Thyroid gland (tissue), 4 donors: ENCODE measurements at places on chromosomes 2 and 18.
A peak's percentile ranks its signal among the peaks of the same experiment; 100 is the strongest.

DNA sequence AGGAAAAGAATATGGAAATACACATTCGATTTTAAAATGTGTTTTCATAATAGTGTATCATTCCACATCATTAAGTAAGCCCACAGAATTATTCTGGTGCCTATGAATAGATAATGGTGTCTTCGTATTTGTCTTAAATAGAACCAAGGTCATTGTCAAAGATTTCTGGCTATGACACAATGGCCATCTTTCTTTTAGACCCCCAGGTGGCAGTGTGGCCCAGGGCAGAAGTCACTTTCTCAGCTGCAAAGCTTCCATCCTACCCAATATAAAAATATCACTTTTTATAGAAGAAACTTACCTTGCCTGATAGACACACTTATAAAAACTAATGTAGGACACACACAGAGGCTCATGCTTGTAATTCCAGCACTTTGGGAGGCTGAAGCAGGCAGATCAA is 57.5 kb downstream of the ZRANB3 start:
- DNase-seq: peak; percentile 15

- DNase-seq: no peak
These were observed 16.7 kb downstream of the IL1R1 start for GRCh38 chr2:102159295-102159694.

- peak; percentile 48 for DNase-seq
These were observed 57.8 kb upstream of the ID2 start for GRCh38 chr2:8623958-8624591.

- DNase-seq: no peak
These were observed 179.7 kb downstream of the ANAPC1 start for GRCh38 chr2:111704246-111704645.

DNA sequence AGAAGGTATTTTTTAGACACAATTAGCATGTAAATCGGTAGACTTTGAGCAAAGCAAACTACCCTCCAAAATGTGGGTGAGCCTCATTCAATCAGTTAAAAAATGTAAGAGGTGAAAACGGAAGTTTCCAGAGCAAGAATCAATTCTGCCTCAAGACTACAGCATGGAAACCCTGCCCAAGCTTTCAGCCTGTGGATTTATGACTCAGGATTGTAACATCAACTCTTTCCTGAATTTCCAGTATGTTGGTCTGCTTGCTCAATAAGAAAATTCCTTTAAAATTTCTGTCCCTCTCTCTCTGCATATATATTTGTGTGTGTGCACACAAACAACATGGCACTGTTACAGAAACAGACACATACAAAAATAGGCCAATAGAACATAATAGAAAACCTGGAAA is 228.6 kb upstream of the DOK6 start:
- DNase-seq: no peak

DNA sequence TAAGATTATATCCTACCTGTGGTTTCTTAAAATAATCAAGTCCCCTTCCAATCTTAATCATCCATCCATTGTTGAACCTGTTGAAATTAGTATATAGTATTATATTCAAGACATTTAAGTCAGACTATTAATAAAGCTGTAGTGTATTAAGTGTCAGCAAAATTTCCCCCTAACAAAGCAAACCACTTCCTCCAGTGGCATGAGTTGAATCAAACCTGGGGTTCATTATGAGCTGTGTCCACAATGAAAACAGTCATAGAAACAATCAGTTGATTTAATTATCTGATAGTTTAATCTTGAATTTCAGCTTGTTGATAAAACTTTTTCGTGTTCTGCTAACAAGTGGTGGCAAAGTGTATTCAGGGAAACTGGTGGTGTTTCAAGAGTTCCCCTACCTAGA is 11.3 kb downstream of the MITD1 start:
- DNase-seq: no peak

DNA sequence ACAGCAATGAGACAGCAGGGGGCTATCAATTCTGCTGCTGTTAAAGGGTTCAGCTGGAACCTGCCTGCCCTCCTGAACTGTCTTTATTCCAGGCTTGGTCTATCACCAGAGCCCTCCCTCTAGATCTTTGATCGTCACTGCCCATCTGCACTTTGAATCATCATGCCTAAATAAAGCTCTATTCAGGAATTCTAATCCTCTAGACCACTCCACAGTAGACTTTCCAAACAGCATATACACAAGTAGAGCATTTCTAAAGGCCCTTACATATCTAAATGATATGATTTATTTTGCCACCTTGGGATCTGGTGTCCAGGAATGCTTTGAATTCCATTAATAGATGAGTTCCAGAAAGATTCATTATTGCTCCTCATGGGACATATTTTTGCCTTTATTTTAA is 542.1 kb upstream of the SYT4 start:
- DNase-seq: no peak

DNA sequence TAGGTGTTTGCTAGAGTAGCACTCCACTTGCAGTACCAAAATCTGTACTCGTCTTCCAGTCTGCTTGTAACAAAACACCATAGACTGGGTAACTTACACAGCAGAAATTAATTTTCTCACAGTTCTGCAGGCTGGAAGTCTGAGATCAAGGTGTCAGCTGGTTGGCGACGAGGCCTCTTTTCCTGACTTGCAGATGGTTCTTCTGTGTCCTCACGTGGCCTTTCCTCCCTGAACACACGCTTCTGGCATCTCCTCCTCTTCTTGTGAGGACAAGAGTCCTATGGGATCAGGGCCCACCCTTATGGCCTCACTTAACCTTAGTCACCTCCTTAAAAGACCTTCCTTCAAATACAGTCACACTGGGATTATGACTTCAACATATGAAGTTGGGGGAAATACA is 493.5 kb upstream of the MYT1L start:
- DNase-seq: no peak

DNA sequence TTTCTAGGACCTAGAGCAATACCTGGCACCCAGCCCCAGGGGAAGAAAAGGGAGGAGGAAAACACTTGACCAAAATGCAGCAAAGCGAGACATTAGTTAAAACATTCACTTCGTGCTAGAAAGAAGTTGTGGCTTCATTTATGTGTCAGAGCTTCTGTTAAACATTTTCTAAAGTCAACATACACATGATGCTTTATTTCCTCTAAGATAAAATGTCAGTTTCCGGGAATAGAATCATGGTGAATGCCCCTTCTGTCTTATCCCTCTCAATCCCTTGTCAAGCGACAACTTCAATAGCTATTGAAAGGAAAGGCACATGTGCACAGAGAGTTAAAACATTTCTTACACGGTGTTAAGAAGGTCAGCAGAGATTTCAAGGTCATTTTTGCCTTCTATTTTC is 404.6 kb upstream of the CWC22 start:
- DNase-seq: peak; percentile 16

GRCh38 chr2:38522754-38523349 is 79.9 kb downstream of the HNRNPLL start:
- DNase-seq: peak; percentile 58

DNA sequence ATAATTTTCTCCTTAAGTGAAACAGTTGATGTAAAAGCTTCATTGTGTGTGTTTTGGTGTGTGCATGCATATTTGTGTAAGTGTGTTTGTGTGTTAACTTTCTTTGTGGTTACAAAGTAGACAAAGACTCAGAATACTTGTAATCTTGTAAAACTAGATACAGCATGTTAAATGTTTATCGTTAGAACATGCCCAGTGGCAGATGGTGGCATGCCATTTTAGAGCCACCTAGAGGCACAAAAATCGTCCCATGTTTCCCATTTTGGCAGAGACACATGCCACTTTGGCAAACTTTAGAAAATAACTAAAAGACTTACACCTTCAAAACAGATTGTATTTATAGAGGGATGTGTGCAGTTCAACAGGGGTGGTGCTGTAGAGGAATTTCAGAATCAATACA is 224.1 kb downstream of the LRP1B start:
- no peak for DNase-seq

- no peak for DNase-seq
These were observed 2.5 kb downstream of the CYP1B1 start for GRCh38 chr2:38073211-38074057.

GRCh38 chr2:170917219-170917913 is 11.7 kb upstream of the GORASP2 start:
- DNase-seq: no peak

GRCh38 chr2:8515864-8516533 is 165.9 kb upstream of the ID2 start:
- DNase-seq: no peak

GRCh38 chr2:189091253-189091652 is 88.3 kb downstream of the COL5A2 start:
- DNase-seq: no peak

DNA sequence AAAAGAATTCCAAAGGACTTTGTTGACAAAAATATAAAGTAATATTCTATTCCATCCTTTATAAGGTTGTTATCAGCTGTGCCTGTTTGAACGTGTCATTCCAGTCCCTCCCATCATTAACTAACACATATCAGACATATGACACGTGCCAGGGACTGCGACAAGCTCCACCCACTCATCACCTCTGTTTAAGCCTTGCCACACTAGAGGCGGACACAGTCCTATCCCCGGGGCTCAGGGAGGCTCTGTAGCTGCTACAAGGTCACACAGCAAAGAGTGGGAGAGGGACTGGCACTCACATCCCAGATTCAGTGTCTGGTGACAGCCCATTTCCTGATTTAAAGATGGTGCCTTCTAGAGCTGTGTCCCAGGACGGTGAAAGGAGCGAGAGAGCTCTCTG is 30.0 kb downstream of the TBC1D8 start:
- no peak for DNase-seq

- no peak for DNase-seq
These were observed 26.3 kb downstream of the MBP start for GRCh38 chr18:77106331-77106730.

DNA sequence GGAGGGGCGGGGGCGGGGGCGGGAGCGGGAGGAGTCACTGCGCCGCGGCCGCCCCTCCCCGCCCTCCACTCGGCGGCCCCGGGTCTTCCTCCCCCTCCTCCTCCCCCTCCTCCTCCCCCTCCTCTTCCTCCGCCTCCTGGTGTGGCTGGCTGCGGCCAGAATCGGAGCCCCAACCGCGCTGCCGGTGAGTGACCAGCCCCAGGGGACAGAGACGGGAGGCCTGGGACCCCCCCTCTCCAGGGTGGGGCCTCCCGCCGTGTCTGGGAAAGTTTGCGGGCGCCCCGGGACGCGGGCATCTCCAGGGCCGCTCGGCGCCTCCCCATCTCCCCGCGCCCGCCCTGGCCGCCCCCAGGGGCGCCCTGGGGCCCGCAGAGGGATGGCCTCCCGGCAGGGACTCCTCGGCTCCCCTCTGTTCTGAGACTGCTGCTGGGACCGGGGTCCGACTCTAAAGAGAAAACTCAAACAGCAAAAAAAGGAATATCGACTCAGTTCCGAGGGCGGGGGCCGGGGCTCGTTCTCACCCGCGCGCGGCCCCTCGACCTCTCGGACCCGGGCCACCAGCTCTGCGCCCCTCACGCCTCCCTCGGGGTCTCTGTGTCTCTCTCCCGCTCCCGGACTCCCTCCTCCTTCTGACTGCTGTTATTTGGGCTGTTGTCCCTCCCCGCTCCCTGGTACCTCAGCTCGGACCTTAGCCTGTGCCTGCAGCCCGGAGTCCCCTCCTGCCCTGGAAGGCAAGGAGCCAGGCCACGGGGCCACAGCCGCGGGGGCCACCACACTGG is at the start of gene STON1:
Gene STON1 (plus strand): TSS at position 122 of the 779 bp plus-strand sequence. CDS start 50,480 bp downstream, outside the sequence.
- DNase-seq: peak; percentile 40

DNA sequence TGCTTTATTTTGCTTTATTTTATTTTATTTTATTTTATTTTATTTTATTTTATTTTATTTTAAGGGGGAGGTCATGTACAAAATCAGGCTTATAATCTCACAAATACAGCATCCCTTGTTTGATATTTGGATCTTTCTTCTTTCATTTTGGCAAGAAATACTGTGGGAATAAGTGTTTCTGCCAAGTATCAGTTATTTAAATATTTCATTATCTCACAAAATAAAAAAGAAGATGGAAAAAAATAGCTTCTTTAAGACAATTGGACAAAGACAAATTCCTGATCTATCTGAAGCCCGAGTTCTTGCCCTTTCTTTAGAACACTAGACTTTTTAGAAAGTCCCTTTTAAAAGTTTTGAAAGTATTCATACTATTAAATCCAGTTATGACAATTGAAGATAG is 560.5 kb upstream of the ZEB2 start:
- no peak for DNase-seq

DNA sequence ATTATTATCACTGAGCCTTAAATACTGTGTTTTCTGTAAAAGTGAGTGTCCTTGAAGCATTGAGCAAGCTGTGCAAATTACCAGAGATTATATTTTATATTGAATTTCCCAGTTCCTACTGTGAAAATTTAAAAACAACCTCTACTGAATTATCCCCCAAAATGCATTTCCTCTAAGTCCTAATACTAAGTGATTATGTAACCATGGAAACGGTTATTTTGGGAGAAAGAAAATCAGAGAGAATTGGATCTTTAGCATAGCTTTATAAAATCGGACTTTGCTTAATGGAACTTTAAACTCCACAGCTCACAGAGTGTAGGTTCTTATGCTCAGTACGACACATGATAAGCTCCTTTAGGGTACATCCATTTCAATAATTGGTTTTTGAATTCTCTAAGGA is 19.3 kb upstream of the CHMP1B start:
- DNase-seq: no peak

DNA sequence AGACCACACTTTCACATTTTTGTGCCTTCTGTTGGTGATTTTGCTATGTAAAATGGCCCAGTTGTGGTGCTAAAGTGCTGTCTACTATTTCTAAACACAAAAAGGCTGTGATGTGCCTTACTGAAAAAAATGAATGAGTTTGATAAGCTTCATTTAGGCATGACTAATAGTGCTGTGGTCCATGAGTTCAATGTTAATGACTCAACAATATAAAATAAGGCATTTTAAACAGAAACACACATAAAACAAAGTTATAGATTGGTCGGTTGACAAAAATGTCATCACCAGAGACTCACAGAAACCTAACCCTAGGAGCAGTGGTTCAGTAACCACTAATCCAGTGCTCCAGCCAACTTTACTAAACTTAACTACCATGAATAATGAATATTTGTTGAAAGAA is 160.0 kb downstream of the DNAH6 start:
- DNase-seq: no peak

GRCh38 chr2:237066396-237066795 is 19.3 kb upstream of the COPS8 start:
- no peak for DNase-seq

GRCh38 chr2:222950638-222951285 is 89.9 kb downstream of the ACSL3 start:
- no peak for DNase-seq

- DNase-seq: peak; percentile 28
These were observed 114.8 kb upstream of the CDC42EP3 start for GRCh38 chr2:37786191-37786698.
